Mesangial cell (primary cell): ENCODE measurements at places on chromosomes 7 and 10. TPM values are rescaled to one million over a fixed set of nuclear protein-coding genes. Genes with fewer than 3 reads are reported as not detected.

The LRRC4 gene
- total RNA-seq: 0.16 and 1.0 TPM in 2 replicates

The WEE2 gene
- total RNA-seq: not detected in 2 replicates

The MYH16 gene
- total RNA-seq: 1.1 TPM in 1 of 2 replicates, not detected in the other

The LIPA gene
- 33.7 and 48.2 TPM in 2 replicates for total RNA-seq

The MMP21 gene
- total RNA-seq: 0.13 TPM in 1 of 2 replicates, not detected in the other
